ENCODE measurements at places on chromosomes 5 and 9.

- no peak for DNase-seq
Observed at GRCh38 chr5:78046006-78046405, 248.5 kb downstream of the AP3B1 start.

- no peak for DNase-seq
Observed at GRCh38 chr9:134644725-134645606, 3.4 kb downstream of the COL5A1 start.

DNA sequence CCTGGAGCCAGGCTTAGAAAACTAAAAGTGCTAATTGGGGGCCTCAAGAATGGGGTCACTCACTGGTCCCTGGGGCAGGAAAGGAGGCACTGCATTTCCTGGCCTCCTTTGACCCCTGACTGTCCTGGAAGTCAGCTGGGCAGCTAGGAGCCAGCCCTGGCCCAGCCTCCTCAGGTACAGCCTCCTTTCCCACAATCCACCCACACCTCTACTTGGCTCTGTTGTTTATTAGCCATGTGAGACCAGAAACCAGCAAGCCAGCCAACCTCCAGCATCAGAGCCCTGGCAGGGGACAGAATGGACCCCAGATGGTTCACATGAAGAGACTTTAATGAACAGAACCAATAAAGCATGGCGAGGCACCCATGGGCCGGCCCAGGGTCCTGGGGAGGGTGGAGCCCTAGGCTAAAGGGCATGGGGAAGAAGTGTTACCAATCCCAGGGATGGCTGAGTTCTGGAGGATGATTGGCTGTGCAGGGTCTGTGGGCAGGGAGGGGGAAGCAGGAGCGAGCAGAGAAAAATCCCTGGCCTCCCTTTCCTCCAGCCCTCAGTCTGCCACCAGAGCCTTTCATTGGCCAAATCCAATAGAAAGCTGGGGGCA lies 55.3 kb upstream of the ANGPTL2 start:
- no peak for DNase-seq

- DNase-seq, result no peak
Observed at GRCh38 chr9:108021096-108021710, 531.6 kb upstream of the KLF4 start.

DNA sequence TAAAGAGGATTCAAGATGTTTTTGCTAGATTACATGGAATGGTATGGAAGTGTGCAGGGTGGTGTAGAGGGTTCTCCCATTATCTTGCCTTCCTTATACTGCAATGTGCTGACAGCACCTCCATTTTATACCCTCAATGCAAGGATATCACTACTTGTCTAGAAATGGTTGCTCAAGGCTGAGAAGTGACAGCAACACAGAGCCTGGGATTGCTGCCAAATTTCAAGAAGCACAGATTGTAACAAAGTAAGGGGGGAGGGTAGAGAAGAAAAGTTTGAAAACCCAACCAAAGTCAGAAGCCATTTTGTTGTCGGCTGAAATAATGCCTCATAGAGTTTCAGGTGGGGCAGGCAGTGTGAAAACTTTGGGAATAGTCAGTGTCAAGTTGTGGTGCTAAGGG lies 29.8 kb downstream of the PCDHAC2 start:
- DNase-seq, result no peak

DNA sequence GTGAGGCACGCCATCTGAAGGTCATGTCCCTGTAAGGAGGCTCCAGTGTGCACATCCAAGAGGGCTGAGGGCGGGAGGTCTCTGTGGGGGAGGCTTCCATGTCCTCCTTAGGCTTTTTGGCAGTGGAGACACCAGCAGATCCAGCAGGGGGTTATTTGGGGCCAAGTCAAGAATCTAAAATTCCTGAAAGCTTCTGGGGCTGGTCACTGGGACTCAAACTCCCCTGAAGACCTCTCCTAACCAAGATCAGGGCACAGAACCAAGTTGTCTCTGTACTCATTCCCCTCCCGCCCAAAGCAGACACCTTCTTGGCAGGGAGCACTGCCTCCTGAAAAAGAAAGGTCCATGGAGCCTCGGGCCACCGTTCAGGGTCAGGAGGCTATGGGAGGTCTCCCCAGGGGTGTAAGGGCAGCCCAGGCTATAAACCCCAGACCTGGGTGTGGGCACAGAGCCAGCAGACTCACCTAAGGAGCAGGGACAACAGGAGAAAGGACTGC lies 127.4 kb upstream of the ADRA1B start:
- DNase-seq, result no peak

DNA sequence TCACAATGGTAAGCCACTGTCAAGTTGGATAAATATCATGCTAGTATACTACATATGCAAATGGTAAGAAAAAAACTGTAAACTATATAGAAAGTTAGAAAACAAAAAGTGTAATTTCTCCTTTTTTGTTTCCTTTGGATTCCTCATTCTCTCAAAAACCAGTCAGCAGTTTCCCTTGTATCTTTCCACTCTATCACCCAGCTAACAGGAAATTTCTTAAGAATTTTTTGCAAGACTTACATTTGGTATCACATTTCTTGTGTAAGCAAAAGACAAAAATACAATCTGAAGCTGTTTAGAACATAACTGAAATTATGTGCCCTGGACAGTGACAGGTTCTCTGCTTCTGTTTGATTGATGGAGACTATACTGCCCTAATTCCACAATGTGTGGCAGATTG lies 25.2 kb upstream of the MSH3 start:
- no peak for DNase-seq

GRCh38 chr9:113538131-113538530 lies 74.6 kb downstream of the RGS3 start:
- no peak for DNase-seq

- DNase-seq, result no peak
Observed at GRCh38 chr5:7878381-7878873, 9.5 kb downstream of the MTRR start.

DNA sequence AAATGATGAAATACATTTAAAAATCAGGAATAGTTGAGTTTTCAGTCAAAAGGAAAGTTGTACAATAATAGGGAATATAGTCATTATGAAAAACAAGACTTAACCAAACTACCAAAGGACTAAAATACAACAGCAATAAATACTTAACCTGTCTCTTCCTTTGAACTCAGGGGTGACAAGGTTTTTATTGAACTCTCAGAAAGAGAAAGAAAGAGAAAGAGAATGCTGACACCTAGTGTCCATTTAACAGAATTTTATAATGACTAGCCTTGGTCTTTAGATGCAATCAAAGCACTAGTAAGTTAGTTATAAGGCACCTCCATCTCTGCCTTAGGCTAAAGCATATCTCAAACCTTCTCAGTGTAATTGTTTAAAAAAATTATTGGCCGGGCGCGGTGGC lies 47.5 kb downstream of the UIMC1 start:
- DNase-seq, result no peak

GRCh38 chr9:105144076-105144475 lies 100.4 kb upstream of the SLC44A1 start:
- DNase-seq, result no peak

GRCh38 chr9:15720861-15721260 lies 168.0 kb downstream of the CCDC171 start:
- no peak for DNase-seq

DNA sequence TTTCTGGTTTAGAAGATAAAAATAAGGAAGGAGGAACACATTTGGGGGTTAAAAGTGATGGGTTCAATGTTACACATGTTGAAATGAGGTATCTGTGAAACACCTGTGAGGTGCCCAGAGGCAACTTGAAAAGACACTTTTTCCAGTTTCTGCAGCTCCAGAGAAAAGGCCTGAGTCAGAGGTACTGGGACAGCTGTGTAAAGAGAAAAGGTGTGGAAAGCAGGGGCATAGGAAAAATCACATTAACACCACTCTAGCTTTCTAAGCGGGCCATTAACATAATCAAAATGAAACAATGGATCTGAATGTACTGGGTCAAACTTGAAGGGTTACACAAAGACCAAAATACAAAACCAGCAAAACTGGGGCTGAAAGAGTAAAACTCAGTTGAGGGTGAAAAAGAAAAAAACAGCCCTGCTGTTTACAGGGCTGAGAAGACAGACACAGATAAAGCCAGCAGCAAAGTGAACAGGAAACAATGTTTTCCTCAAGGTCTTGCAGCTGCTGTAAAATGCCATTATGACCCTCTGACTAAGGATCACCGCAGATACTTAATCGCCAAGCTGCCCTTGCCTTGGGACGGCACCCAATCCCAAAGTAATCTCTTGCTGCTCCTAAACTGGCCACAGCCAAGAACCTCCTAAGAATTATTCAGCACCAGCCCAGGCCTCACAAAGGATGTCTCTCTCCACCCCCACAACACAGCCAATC lies 104.7 kb downstream of the DROSHA start:
- no peak for DNase-seq

GRCh38 chr9:91844701-91845291 lies 105.2 kb downstream of the ROR2 start:
- no peak for DNase-seq

DNA sequence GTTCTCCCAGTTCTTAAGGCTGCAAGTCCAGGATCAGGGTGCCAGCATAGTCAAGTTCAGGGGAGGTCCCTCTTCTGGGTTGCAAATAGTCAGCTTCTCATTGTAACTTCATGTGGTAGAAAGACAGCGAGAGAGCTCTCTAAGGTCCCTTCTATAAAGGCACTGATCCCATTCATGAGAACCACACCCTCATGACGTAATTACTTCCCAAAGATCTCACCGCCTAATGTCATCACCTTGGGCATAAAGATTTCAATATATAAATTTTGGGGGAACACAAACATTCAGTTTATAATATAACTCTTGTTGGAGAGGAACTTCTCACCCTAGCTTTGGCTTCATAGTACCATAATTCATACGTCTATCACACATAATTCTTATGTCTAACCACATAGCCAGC lies 203.9 kb upstream of the VLDLR start:
- DNase-seq, result no peak

- DNase-seq, result no peak
Observed at GRCh38 chr5:105882956-105883481, 1787.7 kb downstream of the EFNA5 start.

- no peak for DNase-seq
Observed at GRCh38 chr9:80789831-80790230, 899.5 kb downstream of the TLE1 start.

DNA sequence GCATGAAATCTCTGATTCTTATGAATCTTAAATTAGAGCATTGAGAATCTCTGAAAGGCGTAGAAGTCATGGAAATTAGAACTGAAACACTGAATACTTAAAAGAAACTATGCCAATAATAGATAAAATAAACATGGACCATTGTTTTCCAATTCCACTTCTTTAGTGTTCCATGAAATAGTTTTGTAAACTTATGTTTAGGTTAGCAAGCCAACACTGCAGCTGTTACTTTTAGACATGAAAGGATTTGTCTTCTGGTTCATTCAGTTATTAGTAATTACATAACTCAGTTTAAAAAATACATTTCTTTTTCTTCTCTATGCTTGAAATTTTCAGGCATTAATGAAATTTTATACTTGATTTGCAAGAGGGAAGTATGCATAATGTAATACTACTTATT lies 733.4 kb upstream of the NUDT12 start:
- DNase-seq, result no peak

DNA sequence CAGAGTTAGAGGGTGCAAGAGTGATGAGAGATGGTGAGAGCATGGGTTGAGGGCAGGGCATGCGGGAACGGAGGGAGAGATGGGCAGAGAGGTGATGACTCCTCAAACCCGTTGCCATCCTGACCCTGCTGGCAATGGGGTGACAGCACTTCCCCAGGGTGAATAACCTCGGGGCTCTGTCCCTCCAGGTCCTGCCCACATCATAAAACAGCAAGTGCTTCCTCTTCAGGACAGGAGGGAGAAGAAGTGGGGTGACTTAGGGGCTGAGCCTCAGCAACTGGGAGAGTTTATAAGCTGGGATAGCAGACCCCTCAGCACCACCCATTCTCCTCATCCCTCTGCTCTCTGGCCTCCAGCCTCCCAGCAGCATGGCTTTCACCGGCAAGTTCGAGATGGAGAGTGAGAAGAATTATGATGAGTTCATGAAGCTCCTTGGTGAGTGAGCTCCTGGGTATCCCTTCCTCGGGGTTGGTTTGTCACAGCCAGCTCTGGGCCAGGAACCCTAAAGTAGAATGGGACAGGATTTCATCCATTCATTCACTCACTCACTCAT lies at the start of gene FABP6:
FABP6 (plus strand) TSS at position 317 of the 553 bp plus-strand sequence; CDS start at position 369, 52 bp downstream.
- no peak for DNase-seq

GRCh38 chr5:139982157-139982974 lies 60.7 kb downstream of the NRG2 start:
- no peak for DNase-seq

GRCh38 chr5:132093271-132093670 lies 19.7 kb downstream of the CSF2 start:
- no peak for DNase-seq

GRCh38 chr9:91255327-91255726 lies 106.4 kb downstream of the AUH start:
- DNase-seq, result no peak

DNA sequence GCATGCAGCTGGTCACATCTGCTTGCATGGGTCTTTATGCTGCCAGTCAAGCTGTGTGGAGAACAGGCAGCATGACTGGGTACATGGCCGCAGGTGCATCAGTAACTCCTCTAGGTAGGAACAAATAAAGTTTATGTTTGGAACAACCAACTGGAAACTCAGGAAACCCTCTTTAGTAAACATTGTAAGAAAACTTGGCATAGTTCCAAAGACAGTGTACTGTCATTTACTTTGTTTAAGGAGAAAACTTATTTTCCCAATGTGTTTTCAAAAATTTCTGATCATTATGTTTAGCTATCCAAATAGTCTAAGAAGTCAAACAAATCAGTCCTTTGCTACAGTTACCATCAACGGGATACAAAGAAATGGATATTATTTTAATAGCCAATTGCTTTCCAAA lies 386.0 kb downstream of the CHSY3 start:
- DNase-seq, result no peak

GRCh38 chr9:19517202-19517942 lies 108.6 kb downstream of the ACER2 start:
- no peak for DNase-seq

GRCh38 chr5:42875785-42876374 lies 64.2 kb upstream of the SELENOP start:
- no peak for DNase-seq

DNA sequence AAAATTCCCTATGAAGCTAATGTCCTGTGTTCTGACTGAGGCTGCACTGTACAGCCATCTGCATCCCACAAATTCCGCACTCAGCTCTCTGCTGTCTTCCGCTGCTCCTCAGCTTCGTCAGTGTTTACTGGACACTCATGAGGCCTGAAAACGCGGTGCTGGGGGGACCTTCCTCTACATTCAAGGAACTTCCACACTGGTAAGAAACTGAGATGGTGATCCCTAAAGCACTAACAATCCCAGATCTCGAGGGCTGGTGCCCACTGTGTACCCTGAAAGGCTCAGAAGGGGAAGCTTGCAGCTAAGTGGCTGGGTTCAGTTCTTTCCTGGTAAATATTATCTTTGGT lies 117.9 kb downstream of the NRG2 start:
- DNase-seq, result no peak

GRCh38 chr9:116156621-116157314 lies 3.2 kb downstream of the PAPPA start:
- no peak for DNase-seq

- peak; percentile 12 for DNase-seq
Observed at GRCh38 chr5:87081511-87082372, 185.9 kb upstream of the RASA1 start.

- no peak for DNase-seq
Observed at GRCh38 chr5:6143523-6143922, 234.8 kb downstream of the MED10 start.

Data from effector memory CD8-positive, alpha-beta T cell (primary cell).